ENCODE measurements at places on chromosomes 7 and 10.

- no peaks in the 10 kb centered on the region for H3K4me1 ChIP-seq
- no peak for DNase-seq
- peaks cover 14% of the 10 kb centered on the region for H3K27me3 ChIP-seq
- H3K27ac ChIP-seq, result no peak overlapping the region
Measured at GRCh38 chr7:76241141-76241540, 39.4 kb downstream of the SRRM3 start.

- no peaks in the 10 kb centered on the region for H3K27me3 ChIP-seq
- no peak overlapping the region for H3K4me3 ChIP-seq
- peaks cover 2% of the 10 kb centered on the region for H3K4me1 ChIP-seq
- no peak for DNase-seq
- no peak overlapping the region for H3K27ac ChIP-seq
- H3K36me3 ChIP-seq, result peaks cover 24% of the 10 kb centered on the region
Measured at GRCh38 chr10:15113766-15114165, 16.6 kb downstream of the RPP38 start.

- H3K36me3 ChIP-seq, result no peaks in the 10 kb centered on the region
- H3K27me3 ChIP-seq, result peaks cover 13% of the 10 kb centered on the region
- H3K27ac ChIP-seq, result no peak overlapping the region
- no peak for DNase-seq
- peaks cover 31% of the 10 kb centered on the region for H3K4me1 ChIP-seq
Measured at GRCh38 chr7:24725554-24726241, 31.6 kb downstream of the GSDME start.

GRCh38 chr10:97648562-97649404 lies 8.3 kb downstream of the PI4K2A start:
- peaks cover 21% of the 10 kb centered on the region for H3K36me3 ChIP-seq
- no peak overlapping the region for H3K4me3 ChIP-seq

- H3K4me3 ChIP-seq, result no peak overlapping the region
- H3K27me3 ChIP-seq, result no peaks in the 10 kb centered on the region
- H3K36me3 ChIP-seq, result no peaks in the 10 kb centered on the region
Measured at GRCh38 chr10:71285180-71285545, 33.9 kb upstream of the SLC29A3 start.

DNA sequence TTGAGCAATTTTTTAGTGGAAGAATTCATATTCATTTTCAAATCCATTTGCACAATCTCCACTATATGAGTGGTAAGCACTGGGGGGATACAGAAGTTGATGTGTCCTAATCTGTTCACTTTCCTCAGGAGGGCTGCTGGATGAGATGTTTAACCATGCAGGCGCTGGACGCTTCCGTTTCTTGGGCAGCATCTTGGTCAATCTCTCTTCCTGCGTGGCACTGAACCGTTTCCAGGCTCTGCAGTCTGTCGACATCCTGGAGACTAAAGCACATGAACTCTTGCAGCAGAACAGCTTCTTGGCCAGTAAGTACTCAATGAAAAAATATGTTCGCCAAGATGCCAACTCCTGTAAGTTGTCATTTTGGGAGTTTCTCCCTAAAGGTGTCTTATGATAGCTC lies 179.3 kb downstream of the ABCA13 start:
- H3K4me1 ChIP-seq, result no peaks in the 10 kb centered on the region
- H3K36me3 ChIP-seq, result no peaks in the 10 kb centered on the region
- H3K4me3 ChIP-seq, result no peak overlapping the region
- no peak overlapping the region for H3K27ac ChIP-seq

- H3K27ac ChIP-seq, result no peak overlapping the region
- DNase-seq, result no peak
- H3K4me1 ChIP-seq, result no peaks in the 10 kb centered on the region
- peaks cover 31% of the 10 kb centered on the region for H3K27me3 ChIP-seq
- H3K36me3 ChIP-seq, result peaks cover 1% of the 10 kb centered on the region
Measured at GRCh38 chr7:138974675-138975292, 6.4 kb downstream of the KIAA1549 start.

DNA sequence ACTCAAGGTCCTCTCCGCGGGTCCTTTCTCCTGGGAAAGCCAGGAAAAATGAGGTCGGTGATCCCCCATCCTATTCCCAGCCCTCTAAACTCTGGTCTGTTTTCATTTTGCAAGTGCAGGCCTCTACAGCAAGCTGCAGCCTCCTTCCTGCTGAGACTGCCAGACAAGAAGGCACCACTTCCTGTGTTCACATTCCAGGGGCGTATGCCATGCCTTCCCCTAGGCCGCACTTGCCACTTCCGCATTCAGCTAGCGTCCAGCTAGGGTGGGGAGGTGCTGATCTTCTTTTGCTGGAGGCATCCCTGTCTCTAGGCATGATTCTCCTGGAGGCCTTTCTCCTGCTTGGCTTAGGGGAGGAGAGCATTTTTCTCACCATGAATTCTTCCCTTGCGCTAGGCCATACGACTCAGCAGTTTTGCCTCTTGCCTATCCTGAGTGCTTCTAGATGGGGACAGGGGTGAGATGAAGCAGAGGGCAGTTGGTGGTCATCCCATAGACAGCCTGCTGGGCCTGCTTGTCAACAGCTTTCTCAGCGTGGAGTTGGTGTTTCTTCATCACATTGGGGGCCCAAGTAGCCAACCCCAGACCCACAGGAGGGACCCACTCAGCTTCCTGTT lies 328.9 kb downstream of the RPS24 start:
- H3K4me1 ChIP-seq, result peaks cover 31% of the 10 kb centered on the region
- H3K27ac ChIP-seq, result peak overlapping the region; percentile 92
- H3K36me3 ChIP-seq, result peaks cover 3% of the 10 kb centered on the region

GRCh38 chr10:70660722-70661121 lies 11.6 kb upstream of the ADAMTS14 start:
- no peak overlapping the region for H3K4me3 ChIP-seq
- H3K36me3 ChIP-seq, result no peaks in the 10 kb centered on the region
- peaks cover 13% of the 10 kb centered on the region for H3K4me1 ChIP-seq
- peaks cover 15% of the 10 kb centered on the region for H3K27me3 ChIP-seq
- no peak for DNase-seq
- no peak overlapping the region for H3K27ac ChIP-seq

- DNase-seq, result no peak
- no peak overlapping the region for H3K27ac ChIP-seq
Measured at GRCh38 chr7:33700001-33700899, 205.1 kb upstream of the BMPER start.

DNA sequence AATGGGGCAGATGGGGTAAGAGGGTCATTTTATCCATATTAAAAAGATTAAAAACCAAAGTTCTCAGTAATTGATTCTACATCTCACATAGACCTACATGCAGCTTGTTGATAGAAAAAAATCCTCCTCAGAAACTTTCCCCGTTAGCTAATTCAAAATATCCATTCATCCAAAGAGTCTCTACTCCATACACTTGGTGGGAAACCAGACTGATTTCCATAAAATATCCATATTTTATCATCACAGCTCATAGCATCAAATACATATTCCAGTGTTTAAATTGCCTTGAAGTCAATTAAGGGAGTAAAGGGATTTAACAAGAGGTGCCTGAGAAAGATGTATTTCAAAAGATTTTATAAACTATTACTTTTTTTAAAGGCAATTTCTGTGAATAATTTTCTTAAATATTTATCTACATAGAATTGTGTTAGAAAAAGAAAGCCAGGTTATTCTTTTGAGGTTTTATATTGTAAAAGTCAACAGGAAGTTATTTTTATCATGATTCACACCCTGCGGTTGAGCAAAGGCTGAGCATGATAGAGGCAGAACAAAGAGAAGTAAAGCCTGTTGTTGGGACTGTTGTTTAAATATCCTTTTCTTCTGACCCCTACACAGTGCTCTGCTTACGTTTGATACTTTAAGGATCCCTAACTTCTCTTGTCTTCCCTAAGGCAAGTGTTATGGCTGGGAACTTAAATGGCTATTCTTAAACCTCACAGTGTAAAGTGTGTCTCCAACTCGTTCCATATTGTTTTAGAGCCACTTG lies 266.7 kb downstream of the PRKG1 start:
- no peak for DNase-seq
- H3K4me1 ChIP-seq, result no peaks in the 10 kb centered on the region
- H3K27me3 ChIP-seq, result no peaks in the 10 kb centered on the region
- no peak overlapping the region for H3K27ac ChIP-seq
- H3K36me3 ChIP-seq, result no peaks in the 10 kb centered on the region

- H3K27ac ChIP-seq, result peak overlapping the region; percentile 82
- no peak overlapping the region for H3K4me3 ChIP-seq
- no peaks in the 10 kb centered on the region for H3K36me3 ChIP-seq
Measured at GRCh38 chr10:80443531-80443974, 10.6 kb upstream of the TSPAN14 start.

DNA sequence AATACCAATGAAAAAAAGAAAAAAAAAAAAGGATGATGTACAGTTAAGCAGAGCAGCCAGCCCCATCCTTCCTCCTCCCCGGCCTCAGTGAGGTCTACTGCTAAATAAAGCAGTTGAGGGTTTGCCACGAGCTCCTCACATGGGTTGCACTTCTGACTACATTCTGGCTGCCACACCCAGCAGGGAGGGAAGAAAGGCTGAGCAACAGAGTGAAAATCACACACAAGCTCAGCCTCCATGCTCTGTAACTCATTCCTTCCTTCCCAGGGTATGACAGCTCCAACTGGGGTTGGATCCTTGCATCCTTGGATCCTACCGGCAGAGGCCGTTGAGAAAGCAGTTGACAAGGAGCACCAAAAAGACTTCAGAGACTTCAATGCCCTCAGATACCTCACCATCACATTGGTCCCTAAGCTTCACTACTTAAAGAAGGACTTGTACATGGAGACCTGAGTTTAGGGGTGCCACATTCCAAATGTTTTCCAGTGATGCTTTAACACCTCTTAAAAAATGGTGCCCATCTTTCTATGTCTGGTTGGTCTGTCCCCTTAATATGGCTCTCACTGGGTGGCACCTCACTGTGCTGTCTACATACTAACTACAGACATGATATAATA lies 52.9 kb upstream of the PIK3CG start:
- DNase-seq, result peak; percentile 52
- H3K27ac ChIP-seq, result peak overlapping the region; percentile 41
- H3K4me3 ChIP-seq, result no peak overlapping the region
- no peaks in the 10 kb centered on the region for H3K27me3 ChIP-seq

- no peak for DNase-seq
- peaks cover 66% of the 10 kb centered on the region for H3K4me1 ChIP-seq
- H3K4me3 ChIP-seq, result no peak overlapping the region
- H3K27ac ChIP-seq, result peak overlapping the region; percentile 87
- no peaks in the 10 kb centered on the region for H3K36me3 ChIP-seq
- H3K27me3 ChIP-seq, result peaks cover 4% of the 10 kb centered on the region
Measured at GRCh38 chr7:138753610-138754009, 44.2 kb upstream of the TMEM213 start.

DNA sequence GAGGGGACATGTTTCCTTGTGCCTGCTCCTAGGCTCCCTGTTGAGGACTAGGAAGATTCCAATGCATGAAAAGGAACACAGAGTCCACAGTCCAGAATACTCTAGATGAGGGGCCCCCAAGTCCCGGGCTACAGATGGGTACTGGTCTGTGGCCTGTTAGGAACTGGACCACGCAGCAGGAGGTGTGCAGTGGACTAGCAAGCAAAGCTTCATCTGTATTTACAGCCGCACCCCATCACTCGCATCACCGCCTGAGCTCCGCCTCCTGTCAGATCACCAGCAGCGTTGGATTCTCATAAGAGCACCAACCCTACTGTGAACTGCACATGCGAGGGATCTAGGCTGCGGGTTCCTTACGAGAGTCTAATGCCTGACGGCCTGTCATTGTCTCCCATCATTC lies 233.0 kb upstream of the MKLN1 start:
- H3K4me3 ChIP-seq, result no peak overlapping the region
- peaks cover 19% of the 10 kb centered on the region for H3K4me1 ChIP-seq
- H3K36me3 ChIP-seq, result peaks cover 23% of the 10 kb centered on the region
- no peak overlapping the region for H3K27ac ChIP-seq

DNA sequence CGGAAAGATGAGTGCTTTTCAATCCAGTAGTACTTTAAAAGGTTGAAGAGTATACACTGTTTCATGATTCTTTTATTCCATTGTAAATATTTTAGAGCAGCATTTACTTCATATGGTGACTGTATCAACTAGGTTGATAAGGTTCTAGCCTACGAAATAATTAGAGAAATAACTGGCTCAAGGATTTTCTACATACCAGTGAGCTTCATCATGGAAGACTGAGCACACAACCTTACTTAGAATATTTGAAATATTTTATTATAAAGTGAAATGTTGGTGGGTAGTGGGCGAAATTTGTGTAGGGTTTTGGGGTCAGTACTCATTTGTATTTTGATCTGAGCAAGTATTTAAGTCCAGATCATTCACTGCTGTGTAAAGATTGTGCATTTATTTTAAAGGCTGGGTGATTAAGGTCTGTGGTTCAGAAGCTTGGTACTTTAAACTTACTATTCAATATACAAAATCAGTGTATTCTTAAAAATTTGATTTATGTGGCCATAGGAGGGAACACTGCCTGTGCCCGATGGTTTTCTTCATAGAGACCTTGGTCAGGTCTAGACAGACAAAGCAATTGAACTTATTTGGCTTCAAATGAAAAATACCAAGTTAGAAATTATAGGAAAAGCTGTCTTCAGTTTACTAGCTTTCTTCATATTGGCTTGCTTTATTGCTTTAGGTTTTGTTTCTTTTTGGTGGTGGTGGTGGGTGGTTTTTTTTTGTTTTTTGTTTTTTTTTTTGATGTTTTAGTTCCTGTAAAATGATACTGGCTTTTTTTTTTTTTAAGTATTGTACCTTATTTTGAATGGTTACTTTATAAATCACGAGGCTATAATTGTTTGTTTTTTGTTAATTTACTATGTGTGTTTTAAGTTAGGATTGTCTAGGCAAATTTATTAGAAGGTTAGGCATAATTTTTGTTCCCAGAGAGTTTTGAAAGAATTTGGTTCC lies 3.0 kb downstream of the KMT2E start:
- peak overlapping the region; percentile 99 for H3K4me3 ChIP-seq
- H3K27ac ChIP-seq, result peak overlapping the region; percentile 87
- peaks cover 2% of the 10 kb centered on the region for H3K27me3 ChIP-seq
- H3K4me1 ChIP-seq, result peaks cover 45% of the 10 kb centered on the region
- H3K36me3 ChIP-seq, result peaks cover 64% of the 10 kb centered on the region

DNA sequence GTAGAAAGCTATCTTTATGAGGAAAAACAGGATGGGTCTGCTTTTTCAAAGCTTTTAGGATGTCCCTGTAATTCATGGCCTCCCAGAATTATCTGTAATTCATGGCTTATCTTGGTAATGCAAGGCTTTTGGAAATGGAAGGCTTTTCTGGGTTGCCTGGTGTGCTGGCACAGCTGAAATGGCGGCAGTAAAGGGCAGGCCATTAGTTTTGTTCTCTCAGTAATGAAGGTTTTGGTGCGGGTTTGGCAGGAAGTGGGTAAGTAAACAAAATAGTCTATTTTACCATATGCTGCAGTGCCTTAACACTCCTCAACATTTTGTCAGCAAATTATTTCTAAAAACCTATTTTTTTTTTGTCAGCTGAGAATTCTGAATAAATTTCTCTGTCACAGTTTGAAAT lies 69.3 kb downstream of the LRGUK start:
- no peak overlapping the region for H3K4me3 ChIP-seq
- no peak for DNase-seq
- H3K27me3 ChIP-seq, result no peaks in the 10 kb centered on the region
